Right hindlimb (tissue), 1 donor: ENCODE measurements at places on chromosomes 5 and 9.
A peak's percentile ranks its signal among the peaks of the same experiment; 100 is the strongest.

- no peak for DNase-seq
Measured at GRCh38 chr5:137036640-137037039, 462.5 kb downstream of the SPOCK1 start.

GRCh38 chr5:169797577-169797976, 160.5 kb downstream of the DOCK2 start:
- DNase-seq, result no peak

GRCh38 chr9:35791297-35791921, at the start of gene NPR2:
Gene NPR2, plus strand, starts transcription at chr9:35791591. Its CDS starts 818 bp downstream, at chr9:35792409.
- DNase-seq, result peak; percentile 75

- DNase-seq, result no peak
Measured at GRCh38 chr9:76135902-76136301, 245.4 kb downstream of the PCSK5 start.

- no peak for DNase-seq
Measured at GRCh38 chr5:141705469-141705868, 23.4 kb upstream of the ARAP3 start.

DNA sequence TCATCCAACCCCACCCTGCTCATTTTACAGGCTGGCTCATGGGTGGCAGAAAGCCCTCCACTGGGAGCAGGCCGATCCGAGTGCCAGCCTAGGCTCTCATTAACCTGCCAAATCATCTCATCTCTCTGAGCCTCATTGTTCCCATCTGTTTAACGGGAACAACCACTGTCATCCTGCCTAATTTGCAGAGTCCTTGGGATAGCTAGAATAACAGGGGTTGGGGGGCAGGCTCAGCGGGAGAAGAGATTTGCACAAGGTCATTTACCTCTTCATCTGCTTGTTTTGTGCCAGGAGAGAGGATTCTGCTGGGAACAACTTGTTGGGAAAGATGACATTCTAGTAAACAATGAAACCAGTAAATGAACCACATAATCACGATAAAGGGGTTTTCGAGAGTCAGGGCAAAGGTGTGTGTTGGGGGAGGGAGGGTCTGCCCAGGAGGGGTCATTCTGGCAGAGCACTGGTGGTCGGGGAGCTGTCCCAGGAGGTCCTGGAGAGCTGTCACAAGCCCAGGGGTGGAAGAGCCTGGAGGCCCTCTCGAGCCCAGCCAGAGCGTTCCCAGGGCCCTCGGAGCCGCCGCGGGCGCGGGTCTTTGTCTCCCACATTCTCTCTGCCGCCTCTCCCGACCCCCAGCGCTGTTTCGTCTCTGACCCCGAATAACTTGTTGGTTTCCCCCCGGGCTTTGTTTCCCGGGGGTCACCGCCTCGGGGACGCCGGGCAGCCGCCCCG, 22.8 kb upstream of the NDST1 start:
- DNase-seq, result no peak

GRCh38 chr9:4496497-4496896, 6.2 kb downstream of the SLC1A1 start:
- DNase-seq, result no peak

DNA sequence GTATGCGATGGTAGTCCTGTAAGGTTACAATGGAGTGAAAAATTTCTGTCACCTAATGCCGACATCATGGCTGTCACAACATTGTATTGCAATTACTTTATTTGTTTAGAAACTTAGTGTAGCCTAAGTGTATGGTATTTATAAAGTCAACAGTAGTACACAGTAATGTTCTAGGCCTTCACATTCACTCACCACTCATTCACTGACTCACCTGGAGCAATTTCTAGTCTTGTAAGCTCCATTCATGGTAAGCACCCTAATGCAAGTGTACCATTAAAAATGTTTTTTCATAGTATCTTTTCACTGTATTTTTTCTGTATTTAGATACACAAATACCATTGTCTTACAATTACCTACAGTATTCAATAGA, 58.5 kb downstream of the ATP10B start:
- no peak for DNase-seq

- DNase-seq, result no peak
Measured at GRCh38 chr5:129768735-129769134, 20.8 kb downstream of the MINAR2 start.

DNA sequence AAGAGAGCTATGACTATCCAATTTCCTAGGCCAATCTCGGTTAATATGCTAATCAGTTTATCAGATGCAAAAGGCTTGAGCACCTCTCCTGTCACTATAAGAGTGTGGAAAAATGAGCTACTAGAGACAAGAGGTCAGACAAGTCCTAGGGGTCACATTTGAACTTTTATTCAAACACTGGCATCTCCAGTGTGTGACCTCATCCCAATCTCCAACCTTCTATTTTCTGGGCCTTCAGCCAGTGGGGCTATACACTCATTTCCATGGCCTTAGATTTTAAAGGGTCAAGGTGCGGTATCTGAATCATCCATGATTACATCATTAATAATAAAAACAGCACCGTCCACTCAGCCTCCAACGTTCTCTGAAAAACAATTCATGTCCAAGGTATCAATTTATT, 139.6 kb upstream of the LRRTM2 start:
- DNase-seq, result no peak

GRCh38 chr5:78621291-78621738, 27.3 kb downstream of the LHFPL2 start:
- no peak for DNase-seq

DNA sequence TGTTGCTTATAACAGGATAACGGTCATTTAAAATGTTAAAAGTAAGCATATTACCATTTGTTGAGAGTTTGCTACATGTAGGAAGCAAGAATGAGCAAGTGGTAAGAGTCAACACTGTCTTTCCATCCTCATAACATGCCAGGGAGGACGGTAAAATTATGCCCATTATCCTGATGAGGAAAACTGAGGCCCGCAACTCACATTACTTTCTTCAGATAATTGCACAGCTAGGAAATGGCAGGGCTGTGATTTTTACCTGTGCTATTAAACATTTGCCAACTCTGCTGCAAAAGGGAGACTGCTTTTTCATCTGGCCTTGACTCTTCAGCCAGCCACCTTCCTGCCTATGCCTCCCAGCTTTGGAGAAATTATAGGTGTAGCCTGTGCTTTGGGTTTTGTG, 79.8 kb upstream of the BOD1 start:
- no peak for DNase-seq

- no peak for DNase-seq
Measured at GRCh38 chr9:16347886-16348285, 522.6 kb downstream of the BNC2 start.
